Stimulated activated CD8-positive, alpha-beta memory T cell treated with anti-CD3 and anti-CD28 coated beads, Interleukin-4, amount 100 ng/mL, for 4 hours (primary cell): ENCODE measurements at places on chromosomes 7 and 10.

- peak; percentile 19 for DNase-seq
Observed at GRCh38 chr10:114304571-114305421, 65.7 kb downstream of the VWA2 start.

DNA sequence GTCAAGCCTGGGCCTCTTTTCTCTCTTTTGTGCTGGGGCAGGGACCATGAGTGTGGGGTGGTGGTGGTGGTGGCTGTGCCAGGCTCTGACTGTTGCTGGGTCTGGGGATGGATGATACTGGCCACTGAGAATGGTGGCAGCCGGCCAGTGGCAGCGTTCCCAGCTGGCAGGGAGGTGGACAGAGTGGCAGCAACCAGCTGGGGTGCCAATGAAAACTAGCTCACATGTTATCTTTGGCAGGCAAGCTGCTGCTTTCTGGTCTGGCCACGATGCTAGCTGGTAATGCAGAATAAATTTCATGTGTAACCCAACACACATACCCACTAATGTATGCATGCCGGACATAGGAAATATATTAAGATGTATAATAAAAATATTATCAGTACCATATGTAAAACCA lies 95.0 kb upstream of the SLC26A5 start:
- DNase-seq = no peak

GRCh38 chr10:21953585-21954057 lies 49.9 kb downstream of the DNAJC1 start:
- DNase-seq = no peak

DNA sequence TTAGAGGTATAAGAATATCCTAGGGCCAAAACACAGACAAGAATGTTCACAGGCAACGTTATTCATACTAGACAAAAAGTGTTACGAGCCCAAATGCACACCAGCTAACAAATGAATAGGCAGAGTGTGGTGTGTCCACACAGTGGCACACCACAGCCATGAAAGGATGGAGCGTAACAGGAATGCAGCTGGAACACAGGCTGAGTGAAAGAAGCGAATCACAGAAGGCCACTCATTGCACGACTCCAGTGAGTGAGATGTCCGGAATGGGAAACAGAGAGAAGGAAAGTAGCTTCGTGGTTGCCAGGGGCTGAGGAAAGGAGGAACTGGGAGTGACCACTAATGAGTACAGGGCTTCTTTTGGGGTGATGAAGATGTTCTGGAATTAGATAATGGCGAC lies 198.8 kb downstream of the TNS3 start:
- no peak for DNase-seq

DNA sequence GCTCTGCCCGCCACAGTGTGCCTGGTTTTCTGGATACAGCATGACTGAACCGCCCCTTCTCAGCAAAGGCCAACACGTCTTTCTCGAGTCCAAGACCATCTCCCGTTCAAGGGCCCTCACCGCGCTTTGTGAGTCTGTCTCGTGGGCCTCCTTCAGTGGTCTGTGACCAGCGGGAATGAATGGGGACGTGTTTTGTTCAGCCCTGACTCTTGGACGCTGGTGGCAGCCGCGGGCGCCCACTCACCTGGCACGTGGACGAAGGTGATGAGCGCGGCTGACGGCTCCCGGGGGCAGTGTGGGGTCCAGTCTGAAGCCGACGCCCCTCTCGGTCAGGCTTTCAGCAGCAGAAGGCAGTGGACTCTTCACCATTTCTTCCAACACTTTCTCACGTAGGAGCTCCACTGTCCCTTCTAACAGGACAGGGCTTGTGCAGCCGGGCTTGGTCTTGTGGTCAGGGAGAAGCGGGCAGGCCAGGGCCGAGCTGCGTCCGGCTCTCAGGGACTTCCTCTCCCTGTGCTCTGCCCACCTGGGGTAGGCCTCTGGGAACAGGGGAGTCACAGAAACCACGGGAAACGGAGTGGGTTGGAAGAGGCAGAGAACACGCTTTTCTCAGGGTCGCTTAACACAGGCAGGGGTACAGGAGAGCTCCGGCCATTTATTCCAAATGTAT lies 30.4 kb downstream of the AMZ1 start:
- DNase-seq = no peak

GRCh38 chr7:130945411-130945811 lies 211.4 kb upstream of the KLF14 start:
- DNase-seq = no peak

DNA sequence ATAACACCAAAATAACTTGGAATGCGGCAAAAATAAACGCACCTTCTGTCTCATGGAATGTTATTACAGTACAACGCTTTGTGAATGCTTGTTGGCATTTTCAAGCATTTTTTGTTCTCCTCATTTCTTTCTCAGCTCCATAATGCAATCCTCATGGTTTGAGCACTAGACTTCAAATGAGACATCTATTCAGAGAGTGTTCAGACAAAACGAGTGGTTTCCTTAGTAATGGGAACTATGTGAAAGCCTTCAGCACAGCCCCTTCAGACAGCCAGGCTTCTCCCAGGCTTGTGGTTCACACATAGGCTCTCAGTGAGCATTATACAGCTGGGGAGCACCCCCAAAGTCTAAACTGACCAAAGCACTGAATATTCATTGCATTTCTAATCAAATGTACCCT lies 8.6 kb upstream of the LRRN3 start:
- DNase-seq = no peak

DNA sequence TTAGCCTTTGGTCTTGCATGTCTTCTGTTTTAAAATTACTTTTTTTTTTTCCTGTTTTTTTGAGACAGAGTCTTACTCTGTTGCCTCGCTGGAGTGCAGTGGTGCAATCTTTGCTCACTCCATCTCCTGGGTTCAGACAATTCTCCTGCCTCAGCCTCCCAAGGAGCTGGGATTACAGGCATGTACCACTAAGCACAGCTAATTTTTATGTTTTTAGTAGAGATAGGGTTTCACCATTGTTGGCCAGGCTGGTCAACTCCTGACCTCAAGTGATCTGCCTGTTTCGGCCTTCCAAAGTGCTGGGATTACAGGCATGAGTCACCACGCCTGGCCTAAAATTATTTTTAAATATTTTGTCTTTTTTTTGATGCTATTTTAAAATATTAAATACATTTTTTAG lies 38.5 kb downstream of the MLLT10 start:
- DNase-seq = no peak

- no peak for DNase-seq
Observed at GRCh38 chr10:79434223-79434687, 11.2 kb downstream of the ZCCHC24 start.

DNA sequence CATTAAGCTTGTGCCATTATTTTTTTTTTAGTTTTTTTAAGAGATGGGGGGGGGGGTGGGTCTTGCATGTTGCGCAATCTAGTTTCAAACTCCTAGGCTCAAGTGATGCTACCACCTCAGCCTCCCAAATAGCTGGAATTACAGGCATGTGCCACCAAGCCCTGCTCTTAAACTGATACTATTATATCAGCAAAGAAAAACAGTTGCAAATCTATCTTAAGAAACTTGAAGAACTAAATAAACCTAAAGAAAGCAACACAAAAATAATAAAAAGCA lies 47.5 kb downstream of the BRAF start:
- DNase-seq = no peak

GRCh38 chr7:97001221-97001620 lies 4.1 kb upstream of the DLX6 start:
- no peak for DNase-seq
